AG08395 (cell line): ENCODE measurements at places on chromosomes 4 and X.

GRCh38 chr4:36024901-36025660 is 219.2 kb downstream of the ARAP2 start:
- no peak for DNase-seq

GRCh38 chrX:153471663-153472280 is 1.4 kb upstream of the HAUS7 start:
- DNase-seq, result no peak

GRCh38 chrX:40167850-40168479 is 70.2 kb upstream of the BCOR start:
- DNase-seq, result no peak

DNA sequence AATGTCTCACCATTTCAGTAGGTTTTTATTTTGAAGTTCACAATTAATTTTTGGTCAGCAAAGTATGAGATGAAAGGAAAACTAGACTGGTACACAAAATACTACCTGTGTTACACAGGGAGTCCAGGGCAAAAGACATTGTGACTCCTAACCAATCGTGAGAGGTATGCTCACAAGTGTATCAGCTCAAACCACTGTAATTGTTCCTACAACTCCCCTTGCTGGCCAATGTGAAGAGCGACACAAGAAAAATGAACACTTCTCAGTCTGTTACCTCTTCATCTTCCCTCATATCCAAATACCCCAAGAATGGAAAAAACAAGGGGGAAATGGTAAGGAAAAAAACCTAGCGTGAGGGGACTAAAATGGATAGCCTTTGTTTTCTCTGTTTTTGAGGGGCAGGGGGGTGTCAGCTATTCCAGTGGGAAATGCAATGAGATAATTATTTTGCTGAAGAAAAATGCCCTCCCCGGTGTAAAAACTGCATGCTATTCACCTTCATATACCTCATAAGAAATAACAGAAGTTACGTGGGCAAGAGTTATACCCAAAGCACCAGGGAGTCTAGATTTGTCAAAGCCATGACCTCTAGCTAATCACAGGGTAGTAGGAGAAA is 30.6 kb upstream of the NSUN7 start:
- DNase-seq, result peak; percentile 45

GRCh38 chr4:8581094-8581861 is 1.1 kb downstream of the GPR78 start:
- no peak for DNase-seq

DNA sequence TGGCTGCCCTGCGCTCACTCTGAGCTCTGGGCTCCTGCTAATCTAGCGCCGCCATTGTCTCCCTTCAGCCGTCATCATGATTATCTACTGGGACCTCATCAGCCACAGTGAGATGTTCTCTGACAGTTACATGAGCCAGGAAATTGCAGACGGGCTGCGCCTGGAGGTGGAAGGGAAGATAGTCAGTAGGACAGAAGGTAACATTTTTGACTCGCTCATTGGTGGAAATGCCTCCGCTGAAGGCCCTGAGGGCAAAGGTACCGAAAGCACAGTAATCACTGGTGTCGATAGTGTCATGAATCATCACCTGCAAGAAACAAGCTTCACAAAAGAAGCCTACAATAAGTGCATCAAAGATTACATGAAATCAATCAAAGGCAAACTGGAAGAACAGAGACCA is 21.8 kb upstream of the PIN4 start:
- no peak for DNase-seq

GRCh38 chr4:185656467-185656931 is 121.2 kb upstream of the PDLIM3 start:
- peak; percentile 65 for DNase-seq

- no peak for DNase-seq
Observed at GRCh38 chr4:117817301-117817700, 217.0 kb upstream of the NDST3 start.

DNA sequence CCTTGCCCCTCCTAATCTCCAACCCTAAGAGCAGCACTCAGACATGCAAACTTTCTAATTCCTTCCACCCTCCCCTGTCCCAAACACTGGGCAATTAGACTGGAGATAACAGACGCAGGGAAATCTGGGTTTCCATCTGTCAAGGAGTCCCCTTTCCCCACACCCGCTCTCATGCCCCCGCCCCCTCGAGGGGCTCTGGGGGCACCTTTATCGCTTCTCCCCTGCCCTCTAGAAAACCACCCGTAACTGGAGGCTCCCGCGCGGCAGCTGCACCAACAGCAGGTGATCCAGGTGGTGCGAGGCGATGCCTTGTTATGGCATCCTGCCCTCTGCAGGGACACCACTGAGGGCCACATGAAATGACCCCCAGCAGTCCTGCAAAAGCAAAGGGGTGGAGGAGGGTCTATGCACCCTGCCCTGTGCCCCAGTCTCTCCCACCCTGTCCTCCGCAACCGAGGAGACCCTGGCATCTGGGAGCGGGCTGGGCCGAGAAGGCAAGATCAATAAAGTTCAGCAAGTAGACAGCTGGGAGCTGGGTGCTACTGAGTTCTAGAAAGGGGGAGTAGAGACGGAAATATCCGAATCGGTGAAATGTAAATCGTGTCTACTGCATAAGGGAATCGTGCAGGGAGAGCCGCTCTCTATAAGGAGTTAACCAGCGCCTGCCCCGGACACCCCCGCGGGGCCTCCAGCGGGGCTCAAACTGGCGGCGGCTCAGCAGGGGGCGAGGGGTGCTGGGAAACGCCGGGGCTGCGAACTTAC is 1.6 kb downstream of the KCTD8 start:
- no peak for DNase-seq
